ENCODE measurements at places on chromosomes 3 and 15.

- no peak for DNase-seq
Observed at GRCh38 chr15:98760975-98761374, 112.6 kb downstream of the IGF1R start.

DNA sequence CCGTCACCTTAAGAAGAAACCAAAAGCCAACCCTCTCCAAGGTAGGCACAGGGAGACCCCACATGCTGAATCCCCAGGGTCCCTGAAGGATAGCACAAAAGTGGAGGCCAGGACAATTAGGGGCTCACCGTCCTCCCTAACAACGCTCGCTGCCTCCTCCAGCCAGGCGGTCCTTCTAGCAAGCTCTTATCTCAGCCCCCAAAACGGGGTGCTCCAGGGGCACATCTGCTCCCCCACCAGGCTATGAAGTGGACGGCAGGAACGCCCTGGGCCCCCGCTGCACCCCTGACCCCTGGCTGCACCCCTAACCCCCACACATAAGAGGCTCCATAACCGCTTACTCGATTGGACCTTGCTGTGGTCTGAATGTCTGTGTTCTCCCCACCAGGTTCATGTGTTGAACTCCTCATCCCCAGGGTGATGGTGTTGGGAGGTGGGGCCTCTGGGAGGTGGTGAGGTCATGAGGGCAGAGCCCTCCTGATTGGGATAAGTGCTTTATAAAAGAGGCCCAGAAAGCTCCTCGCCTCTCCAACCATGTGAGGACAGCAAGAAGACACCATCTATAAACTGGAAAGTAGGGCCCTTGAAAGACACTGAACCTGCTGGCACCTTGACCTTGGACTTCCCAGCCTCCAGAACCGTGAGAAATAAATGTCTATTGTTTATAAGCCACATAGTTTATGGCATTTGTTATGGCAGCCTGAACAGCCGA, 153.3 kb downstream of the NUP210 start:
- DNase-seq: no peak

DNA sequence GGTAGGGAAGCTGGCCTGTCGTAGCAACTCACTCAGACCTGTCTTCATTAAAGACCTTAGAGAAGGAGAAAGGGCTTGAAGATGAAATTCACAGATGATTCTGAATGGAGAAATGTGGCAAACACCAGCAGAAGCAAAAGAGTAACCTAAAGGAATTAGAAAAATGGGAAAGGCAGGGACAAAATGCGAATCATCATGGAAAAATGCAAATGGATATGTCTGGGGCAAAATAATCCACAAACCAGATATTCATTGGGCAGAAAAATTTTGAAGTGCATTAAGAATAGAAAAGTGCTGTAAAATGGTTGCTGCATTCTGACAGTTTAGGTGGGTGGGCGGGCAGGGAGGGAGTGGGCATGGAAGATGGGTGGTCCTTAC, 156.9 kb upstream of the RASGRP1 start:
- peak; percentile 64 for DNase-seq

DNA sequence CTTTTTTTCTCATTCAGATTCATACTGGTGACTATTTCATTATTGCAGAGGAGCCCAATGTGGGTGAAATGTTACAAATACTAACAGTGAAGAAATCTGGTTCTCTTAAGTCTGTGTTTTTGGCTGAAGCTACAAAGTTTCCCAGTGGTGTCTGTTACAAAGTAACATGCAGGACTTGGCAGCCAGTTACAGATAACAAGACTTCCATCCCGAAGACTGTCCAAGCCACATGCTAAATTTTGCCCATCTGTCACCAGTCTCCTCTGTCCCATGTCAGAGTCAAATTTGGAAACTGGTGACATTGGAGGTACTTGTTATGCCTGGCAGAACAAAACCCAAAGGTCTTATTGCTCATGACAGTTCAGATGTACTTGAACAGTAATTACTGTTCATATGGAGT, 269.2 kb upstream of the GOLIM4 start:
- DNase-seq: no peak

DNA sequence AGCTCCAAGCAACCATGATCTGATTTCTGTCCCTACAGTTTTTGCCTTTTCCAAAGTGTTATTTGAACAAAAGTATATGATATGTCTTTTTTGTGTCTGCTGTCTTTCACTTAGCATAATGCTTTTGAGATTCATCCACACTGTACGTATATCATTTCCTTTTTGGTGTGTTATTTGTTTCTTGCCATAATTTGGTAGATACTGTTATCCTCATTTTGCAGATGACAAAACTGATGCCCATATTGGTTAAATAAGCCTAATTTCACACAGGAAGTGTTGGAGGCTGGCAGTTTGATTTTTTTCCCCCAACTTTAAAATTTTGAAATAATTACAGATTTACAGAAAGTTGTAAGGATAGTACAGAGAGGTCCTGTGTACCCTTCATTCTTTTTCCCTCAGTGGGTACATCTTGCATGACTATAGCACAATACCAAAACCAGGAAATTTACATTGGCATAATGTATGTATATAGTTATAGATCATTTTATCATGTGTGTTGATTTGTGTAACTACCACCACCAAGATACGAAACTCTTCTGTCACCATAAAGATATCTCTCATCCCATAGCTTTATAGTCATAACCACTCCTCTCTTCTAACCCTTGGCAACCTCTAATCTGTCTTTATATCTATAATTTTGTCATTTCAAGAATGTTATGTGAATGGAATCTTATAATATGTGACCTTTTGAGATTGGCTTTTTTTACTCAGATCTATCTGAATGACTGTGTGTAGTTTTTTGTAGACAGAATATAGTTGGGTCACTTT, 55.6 kb downstream of the RASA2 start:
- DNase-seq: no peak

DNA sequence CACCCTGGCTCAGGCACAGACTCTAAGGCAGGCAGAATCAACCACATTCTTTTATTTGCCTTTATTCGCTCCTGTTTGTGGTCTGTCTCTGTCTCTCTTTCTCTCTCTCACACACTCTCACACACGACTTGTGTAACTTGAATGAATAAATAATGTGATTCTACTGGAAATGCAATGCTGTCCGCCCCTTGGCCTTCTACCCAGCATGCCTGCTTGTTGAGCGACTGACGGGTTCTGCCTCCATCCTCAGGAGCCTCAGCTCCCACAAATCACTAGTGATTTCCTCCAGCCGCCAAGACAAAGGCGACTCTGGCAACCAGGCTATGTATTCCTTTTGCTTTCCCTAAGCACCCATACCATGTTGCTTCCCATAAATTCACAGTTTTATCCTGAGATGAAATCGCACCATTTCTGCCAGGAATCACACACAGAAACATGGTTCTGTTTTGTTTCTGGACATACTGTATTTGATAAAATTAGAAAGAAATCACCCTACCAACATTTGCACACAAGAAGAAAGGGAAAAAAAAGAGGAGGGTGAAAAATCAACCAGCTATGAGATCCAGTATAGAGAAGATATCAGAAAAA, 460.8 kb downstream of the MAGI1 start:
- no peak for DNase-seq

- DNase-seq: no peak
Observed at GRCh38 chr15:37528432-37528831, 406.0 kb upstream of the TMCO5A start.

DNA sequence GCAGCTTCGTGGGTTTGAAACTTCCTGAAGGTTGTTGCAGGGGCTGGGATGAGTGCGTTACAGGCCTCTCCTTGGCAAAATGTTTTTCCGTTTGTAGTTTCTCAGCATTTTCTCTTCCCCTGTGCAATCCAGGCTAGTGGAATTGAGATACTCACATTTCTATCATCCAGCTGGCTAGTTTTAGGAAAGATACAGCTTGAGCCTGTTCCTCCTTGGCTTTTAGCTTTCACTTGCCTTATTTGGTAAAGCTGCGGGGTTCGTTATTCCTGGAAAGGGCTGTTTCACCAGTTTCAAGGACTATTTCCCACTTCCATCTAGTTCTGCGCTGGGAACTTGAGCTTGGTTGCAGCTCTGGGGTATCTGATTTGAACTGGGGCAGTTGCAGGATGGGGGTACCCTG, 90.3 kb downstream of the ITPR1 start:
- DNase-seq: peak; percentile 19

DNA sequence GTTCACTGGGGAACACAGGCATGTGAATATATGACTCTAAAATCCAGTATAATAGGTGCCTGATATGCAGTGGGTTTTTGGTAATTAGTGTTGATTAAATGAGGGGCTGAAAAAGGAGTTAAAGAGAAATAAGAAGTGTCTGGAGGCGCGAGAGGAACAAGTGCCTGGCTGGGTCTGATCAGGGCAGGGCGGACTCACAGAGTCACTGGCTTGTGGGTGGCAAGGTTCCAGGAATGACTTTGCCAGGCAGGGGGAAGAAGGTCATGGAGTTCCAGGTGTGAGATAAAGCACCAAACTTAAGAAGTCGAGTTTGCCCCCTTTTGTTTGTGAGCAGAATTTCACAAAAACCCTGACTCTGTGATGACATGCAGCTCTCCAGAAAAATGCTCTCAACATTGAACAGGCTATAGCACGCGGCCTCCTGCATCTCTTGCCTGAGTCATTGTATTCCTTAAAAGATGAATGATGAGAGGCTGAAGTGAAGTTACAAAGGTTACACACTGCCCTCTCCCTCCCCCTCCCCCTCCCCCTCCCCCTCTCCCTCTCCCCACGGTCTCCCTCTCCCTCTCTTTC, 63.0 kb upstream of the LMCD1 start:
- DNase-seq: no peak

DNA sequence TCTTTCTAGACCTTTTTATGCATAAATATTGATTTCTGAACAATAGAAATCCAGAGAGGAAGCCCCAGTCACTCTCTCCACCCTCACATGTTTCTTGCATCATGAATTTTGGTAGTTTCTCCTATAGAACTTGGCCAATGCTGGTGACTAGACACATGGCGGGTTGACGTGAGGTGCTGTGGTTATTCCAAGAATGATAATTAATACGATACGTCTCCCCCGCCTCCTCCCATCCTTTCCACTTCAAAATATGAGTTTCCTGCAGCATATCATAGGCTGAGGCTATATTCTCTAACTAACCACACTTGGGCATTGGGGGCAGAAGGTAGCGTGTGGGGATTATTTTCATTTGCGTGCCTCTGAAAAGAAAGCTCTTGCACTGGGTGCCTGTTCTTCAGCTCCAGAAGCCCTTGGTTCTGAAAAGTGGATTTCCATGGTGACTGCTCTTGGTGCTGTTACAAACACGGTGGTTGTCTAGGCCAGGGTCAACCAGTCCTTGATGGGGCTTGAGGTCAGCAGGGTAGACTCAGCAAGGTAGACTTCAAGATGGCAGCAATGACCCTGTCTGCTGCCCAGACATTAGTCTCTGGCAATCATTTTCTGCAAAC, 5.3 kb downstream of the TNFSF10 start:
- DNase-seq: no peak

- DNase-seq: no peak
Observed at GRCh38 chr3:136962927-136963326, 5.1 kb downstream of the IL20RB start.

GRCh38 chr3:66355394-66355793, 134.6 kb downstream of the SLC25A26 start:
- DNase-seq: no peak

DNA sequence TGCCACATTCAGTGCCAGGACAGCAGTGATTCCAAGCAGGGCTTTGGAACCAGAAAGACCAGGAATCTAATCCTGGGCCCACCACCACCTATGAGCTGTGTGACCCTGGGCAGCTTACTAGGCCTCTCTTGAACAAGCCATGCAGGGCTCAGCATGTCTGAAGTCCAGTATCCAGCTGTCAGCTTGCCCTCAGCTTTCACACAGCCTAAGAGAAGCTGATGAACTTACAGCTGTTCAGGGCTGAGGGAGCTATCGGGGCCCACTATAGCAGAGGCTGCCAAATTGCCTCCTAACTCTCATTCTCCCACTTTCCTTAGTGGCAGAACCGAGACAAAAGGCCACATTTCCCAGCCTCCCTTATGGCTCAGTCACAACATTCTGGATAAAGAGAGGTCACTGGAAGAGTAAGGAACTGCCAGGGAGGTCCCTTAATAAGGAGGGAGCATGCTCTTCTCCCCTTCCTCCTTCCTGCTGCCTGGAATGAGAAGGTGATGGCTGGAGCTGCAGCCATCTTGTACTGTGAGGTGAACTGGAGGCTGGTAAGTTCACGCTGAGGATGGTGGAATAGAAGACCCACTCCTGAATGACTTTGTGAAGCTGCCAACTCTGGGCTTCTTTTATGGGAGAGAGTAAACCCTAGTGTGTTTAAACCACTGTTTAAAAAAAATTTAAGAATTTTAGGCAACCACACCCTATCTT, 34.5 kb downstream of the FEM1B start:
- DNase-seq: no peak

DNA sequence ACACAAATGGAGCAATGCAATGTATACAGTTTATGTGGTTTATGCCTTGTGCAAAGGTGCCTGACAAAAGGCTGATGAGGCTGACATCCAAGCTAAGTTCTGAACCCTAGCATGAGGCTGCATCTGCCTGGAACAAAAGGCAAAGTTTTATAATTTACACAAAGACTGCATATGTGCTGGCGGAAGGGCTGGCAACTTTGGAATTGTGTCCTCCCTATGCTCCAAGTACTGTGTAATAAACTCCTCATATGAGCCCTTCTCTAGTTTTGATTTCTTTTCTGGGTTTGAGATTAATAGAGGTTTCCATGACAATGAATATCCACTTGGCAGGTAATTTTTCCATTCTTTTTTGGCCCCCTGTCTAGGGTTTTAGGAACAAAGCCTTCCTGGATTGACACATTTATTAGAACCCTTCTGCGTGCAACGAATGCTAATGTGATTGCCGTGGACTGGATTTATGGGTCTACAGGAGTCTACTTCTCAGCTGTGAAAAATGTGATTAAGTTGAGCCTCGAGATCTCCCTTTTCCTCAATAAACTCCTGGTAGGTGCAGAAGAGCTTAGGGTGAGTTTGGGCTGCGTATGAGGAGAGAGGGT, 10.8 kb downstream of the PLA1A start:
- no peak for DNase-seq

GRCh38 chr3:81500039-81500438, 261.4 kb downstream of the GBE1 start:
- DNase-seq: no peak

GRCh38 chr3:69058180-69058946, 6.2 kb upstream of the TMF1 start:
- no peak for DNase-seq

DNA sequence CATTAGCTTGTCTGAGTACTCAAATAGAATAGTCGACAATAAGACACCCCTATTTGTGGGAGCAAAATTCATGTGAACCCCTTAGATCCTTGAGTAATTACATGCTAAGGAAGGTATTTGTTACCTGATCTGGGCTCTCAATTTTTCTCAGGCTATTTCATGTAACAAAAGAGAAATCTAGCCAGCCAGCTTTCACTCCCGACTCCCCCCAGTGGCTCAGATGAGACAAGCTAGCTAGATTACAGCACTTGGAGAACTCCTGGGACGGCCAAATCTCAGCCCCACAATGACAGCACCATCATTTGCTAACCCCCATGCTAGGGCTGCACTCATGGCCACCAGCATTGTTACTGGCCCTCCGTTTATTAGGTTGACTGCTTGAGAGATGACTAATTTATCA, 41.3 kb downstream of the GLDN start:
- DNase-seq: peak; percentile 76

- no peak for DNase-seq
Observed at GRCh38 chr3:135532021-135532420, 433.5 kb upstream of the PPP2R3A start.

- peak; percentile 61 for DNase-seq
Observed at GRCh38 chr3:71345429-71346040, 238.0 kb downstream of the FOXP1 start.

Data from AG20443 (cell line).